ENCODE measurements at places on chromosomes 4 and X.

GRCh38 chrX:18534949-18535348 is 109.5 kb downstream of the CDKL5 start:
- DNase-seq = no peak

DNA sequence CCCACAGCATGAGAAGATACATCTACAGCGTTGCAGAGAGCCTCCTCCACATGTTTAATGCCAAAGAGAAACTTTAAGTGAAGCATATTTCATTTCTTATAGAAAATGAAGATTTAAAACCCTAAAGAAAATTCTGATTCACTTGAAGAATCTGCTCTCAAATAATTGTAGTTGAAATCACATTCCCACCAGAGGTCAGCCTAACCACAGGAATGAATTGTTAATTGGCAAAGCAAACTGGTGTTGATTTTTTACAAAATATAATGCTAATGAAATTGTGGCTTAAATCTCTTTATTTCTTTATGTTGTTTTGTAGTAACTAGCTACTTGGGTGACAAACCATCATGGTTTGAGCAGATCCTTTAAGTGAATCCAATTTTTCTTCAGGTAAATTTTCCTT is 31.1 kb upstream of the WDR17 start:
- no peak for DNase-seq

- DNase-seq = no peak
Observed at GRCh38 chrX:103417370-103417769, 41.0 kb downstream of the BEX3 start.

DNA sequence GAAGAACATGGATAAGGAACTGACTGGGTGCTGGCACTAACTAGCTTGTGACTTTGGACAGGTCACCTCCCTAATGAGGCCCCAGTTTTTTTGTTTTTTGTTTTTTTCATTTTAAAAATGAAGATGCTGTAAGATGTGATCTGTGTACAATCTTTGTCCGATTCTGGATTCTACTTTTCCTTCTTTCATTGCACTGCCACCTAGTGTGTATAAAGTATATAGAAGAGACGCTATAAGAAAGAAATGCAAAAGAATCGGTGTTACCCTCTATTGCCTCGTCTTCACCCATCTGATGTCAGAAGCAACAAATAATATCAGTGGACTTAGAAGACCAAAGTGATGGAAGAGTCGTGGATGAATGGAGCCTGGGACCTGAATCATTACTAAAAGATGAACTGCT is 58.6 kb upstream of the P2RY10 start:
- DNase-seq = no peak

- DNase-seq = no peak
Observed at GRCh38 chr4:128686032-128686465, 123.5 kb upstream of the JADE1 start.
